H1 (cell line): ENCODE measurements at places on chromosomes 11 and 22. TPM values are rescaled to one million over a fixed set of nuclear protein-coding genes. Genes with fewer than 3 reads are reported as not detected.

The CTR9 gene
- total RNA-seq: 37.7 and 37.8 TPM in 2 replicates

The ART1 gene
- not detected in 2 replicates for total RNA-seq

The GAL3ST3 gene
- total RNA-seq: 21.1 and 21.4 TPM in 2 replicates

DNA sequence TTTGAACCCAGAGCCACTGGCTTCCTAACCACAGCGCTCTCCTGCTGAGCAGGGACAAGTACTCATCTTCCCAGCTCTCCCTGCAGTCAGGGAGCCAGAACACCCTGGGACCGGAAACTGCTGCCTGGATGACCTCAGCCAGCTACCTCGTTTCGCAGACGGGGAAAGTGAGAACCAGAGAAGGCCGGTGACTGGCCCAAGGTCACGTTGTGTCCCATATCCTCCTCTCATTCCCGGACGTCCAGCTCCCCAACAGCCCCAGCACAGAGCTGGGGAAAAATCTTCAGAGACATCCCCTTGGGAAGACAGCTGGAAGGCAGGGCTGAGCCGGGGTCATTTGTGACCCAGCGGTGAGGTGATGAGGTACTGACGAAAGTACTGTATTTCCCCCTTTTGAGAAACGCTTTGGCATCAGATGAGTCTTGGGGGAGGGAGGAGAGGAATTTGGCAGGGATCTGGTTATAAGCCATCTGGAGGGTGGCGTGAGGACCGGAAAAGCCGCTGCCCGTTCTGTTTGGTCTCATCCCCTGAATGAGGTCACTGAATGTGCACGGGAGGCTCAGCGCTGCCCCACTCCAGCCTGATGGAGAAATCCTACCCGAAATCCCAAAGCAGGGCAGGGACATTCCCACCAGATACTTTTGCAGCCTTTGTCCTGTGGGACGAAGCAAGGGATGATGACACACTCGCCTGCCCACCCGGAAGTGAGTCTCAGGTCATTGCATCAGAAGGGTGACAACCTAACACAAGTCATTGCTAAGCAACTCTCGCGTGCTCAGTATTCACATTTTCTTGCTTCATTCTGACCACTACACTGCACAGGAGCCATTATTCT, 41.1 kb downstream of the LIF start:
- no peak for DNase-seq

DNA sequence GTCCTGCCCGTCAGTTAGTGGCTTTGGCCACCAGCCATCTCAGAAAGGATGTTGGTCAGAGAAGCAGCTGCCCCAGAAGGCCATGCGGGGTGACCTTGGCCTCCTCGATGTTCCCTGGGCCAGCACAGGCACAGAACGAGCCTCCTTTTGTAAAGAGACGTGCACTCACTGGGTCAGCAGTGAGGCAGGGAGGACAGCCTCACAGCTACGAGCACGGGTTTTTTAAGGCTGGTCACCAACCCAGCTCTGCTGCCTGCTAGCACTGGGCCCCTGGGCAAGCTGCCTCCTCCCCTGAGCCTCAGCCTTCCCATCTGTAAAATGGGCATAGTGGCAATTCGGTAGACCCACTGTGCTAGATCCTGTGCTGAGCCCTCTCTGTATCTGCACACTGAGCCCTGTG, 10.8 kb downstream of the IGLL1 start:
- DNase-seq: no peak

- DNase-seq: no peak
Measured at GRCh38 chr11:19595840-19596751, 116.5 kb upstream of the NAV2 start.

GRCh38 chr22:31346733-31347250, 646 bp upstream of the PATZ1 start:
- DNase-seq: no peak

DNA sequence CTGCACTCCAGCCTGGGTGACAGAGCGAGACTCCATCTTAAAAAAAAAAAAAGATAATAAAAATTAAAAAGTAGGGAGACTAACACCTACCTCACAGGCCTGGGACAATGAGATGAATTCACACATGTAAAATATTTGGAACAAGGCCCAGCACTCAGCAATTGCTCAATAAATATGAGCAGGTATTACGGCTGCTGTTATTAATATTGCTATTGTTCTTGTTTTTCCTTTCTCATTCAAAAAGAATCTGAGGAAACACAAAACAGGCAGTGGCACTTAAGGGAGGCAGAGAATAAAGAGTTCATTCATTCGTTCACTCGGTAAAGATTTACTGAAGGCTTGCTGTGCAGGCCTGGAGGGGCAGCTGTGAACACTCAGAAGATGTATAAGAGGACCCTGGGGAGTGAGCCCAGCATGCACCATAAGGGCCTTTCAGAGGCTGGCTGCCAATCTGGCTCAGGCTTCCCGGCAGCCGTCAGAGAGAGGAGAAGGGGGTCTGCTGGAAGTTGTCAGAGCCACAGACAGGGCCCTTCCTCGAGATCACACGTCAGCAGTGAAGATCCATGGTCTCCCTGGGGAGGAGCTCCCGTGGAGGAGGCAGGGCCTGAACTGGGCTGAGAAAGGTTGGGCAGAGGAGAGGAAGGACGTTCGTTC, 51.6 kb upstream of the TCF20 start:
- DNase-seq: no peak

DNA sequence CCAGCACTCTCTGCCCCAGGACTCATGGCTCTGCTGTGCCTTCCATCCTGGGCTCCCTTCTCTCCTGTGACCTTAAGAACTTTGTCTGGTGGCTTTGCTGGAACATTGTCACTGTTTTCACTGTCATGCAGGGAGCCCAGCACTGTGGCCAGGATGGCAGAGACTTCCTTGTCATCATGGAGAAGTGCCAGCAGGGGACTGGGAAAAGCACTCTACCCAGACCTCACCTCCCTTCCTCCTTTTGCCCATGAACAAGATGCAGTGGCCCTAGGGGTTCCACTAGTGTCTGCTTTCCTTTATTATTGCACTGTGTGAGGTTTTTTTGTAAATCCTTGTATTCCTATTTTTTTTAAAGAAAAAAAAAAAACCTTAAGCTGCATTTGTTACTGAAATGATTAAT, 2.9 kb upstream of the TTC36 start:
- DNase-seq: no peak

DNA sequence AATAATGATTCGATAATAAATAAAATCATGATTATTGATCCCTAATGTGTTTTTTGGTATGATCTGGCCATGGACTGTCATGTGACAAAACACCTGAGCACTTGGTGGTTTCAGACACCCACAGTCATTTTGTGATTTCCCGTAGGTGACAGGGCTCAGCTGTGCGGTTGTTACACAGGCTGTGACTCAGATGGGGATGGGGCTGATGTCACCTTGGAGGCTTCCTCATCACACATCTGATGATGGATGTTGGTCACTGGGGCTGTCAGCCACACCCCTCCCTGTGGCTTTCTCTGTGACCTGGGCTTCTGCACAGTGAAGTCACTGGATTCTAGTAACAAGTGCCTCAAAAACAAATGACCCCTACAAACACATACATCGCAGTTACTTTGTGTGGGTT, 995.1 kb downstream of the BRD1 start:
- DNase-seq: no peak

- DNase-seq: peak; percentile 84
Measured at GRCh38 chr11:17352950-17353820, 1.6 kb downstream of the NCR3LG1 start.

DNA sequence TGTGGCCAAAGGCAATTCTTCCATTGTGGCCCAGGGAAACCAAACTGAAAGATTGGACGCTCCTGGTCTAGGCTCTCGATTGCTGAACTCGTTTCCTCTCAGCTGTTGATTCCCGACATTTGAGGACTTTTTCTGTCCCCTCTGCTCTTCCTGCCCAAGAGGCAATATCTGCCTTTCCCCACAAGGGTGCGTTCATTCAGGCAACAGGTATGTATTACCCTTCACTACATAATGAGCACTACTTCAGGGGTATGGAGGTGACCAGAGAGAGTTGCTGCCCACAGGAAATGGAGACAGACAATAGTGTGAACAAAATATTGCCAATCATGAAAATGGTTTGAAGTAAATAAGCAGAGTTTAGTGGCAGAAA, 8.2 kb downstream of the PTH start:
- no peak for DNase-seq

- no peak for DNase-seq
Measured at GRCh38 chr11:131483453-131483852, 113.0 kb downstream of the NTM start.

GRCh38 chr11:68043029-68043348, 4.2 kb downstream of the TCIRG1 start:
- DNase-seq: no peak

GRCh38 chr11:21811572-21811971, 381.3 kb upstream of the ANO5 start:
- peak; percentile 60 for DNase-seq

DNA sequence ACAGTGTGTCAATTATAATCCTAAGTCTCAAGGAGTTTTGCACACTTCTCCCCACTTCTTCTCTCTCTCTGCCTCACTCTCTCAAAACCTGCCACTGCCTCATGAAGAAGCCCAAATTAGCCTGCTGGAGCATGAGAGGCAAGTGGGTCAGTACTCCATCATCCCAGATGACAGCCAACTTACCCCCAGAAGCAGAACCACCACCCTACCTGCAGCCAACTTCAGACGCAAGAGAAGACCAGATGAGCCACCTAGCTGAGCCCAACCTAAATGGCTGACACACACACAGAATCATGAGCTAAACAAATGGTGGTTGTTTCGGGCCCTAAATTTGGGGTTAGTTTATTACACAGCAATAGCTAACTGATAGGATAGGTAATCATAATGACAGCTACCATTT, 61.2 kb downstream of the CD82 start:
- no peak for DNase-seq

DNA sequence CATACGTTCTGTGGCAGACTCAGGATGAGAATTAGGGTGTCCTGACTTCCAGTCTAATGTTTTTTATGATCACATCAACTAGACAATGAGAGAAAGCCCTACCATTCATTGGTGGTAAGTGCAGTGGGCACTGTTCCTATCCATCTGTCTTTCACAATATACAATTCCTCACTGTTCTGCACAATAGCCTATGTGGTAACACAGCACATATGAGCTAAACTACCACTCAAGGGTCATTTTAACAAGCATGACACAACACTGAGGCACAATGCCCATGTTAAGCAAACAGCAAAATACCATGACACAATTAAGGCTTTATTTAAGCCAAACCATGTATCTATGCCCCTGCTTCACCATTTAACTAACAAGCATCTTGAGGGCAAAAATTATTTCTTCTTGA, 52.3 kb downstream of the SIK3 start:
- no peak for DNase-seq

- DNase-seq: no peak
Measured at GRCh38 chr11:132142554-132142953, 772.1 kb downstream of the NTM start.
